ENCODE measurements at places on chromosomes 5 and 9. TPM values are rescaled to one million over a fixed set of nuclear protein-coding genes. Genes with fewer than 3 reads are reported as not detected.

PCDHGA1 gene
- 0.93 TPM for total RNA-seq

COL23A1 gene
- total RNA-seq, result 3.0 TPM

- no peak for DNase-seq
Observed at GRCh38 chr9:37987467-37987981, 81.5 kb downstream of the SHB start.

GRCh38 chr5:178320281-178320855 is 87.8 kb upstream of the PHYKPL start:
- DNase-seq, result peak; percentile 74

GRCh38 chr5:50853151-50853550 is 186.7 kb downstream of the PARP8 start:
- no peak for DNase-seq

FUBP3 gene
- total RNA-seq, result 35.9 TPM

FOXD4L4 gene
- total RNA-seq, result not detected

- DNase-seq, result no peak
Observed at GRCh38 chr9:101264727-101265126, 120.1 kb downstream of the BAAT start.

PAX5 gene
- 0.67 TPM for total RNA-seq

GRCh38 chr5:175857986-175858385 is 13.4 kb upstream of the CPLX2 start:
- DNase-seq, result no peak

ENC1 gene
- total RNA-seq, result 12.4 TPM

DNA sequence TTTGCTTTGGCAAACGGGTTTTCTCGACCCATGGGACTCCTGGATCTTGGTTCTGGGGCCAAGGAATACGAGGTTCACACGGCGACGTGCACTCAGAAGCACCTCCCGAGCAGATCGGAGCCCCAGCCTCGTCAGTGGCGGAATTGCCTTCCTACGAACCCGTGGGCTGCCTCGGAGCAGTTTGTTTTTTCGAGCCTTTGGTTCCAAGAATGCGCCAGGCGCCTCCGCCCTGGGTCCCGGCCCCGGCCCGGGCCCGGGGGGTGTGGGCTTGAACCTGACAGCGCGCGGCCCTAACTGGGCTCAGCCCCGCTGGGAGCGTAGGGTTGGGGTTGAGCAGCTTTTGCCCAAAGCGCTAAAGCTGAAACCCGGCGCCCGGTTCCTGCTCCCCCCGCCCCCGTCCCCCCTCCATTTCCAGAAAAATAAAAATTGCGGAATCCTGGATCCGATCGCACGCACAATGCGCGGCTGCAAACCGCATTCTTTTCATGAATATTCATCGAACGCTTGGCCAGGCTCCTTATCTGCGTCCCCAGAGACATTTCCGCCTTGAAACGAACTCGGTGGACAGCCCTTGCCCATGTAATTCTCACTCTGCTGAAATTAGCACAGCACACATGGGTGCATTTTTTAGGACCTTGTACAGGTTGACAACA is 1.0 kb downstream of the BASP1 start:
- peak; percentile 83 for DNase-seq

EIF4EBP3 gene
- total RNA-seq, result 11.0 TPM

STPG3 gene
- not detected for total RNA-seq

DNA sequence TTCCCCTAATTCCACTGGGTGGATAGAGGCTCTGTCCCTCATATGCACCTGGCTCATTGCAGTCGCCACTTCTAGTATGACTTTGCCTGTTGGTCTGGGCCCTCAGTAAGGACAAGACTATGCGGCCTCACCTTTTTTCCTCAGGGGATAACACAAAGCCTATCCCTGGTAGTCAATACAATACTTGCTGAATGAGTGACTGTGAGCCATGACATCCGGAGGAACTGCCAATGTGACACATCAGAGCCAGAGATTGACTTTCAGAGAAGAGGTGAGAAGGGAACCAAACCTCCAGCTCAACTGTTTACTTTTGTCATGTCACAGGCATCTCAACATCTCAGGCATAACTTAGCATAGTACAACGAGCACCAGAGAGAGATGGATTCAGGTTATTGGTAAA is 371.3 kb downstream of the DMRT2 start:
- DNase-seq, result no peak

ZNF879 gene
- total RNA-seq, result 3.2 TPM

ARL14EPL gene
- not detected for total RNA-seq

ARID3C gene
- not detected for total RNA-seq

- no peak for DNase-seq
Observed at GRCh38 chr9:125851979-125852378, 104.8 kb downstream of the PBX3 start.

STC2 gene
- 16.6 TPM for total RNA-seq

DNA sequence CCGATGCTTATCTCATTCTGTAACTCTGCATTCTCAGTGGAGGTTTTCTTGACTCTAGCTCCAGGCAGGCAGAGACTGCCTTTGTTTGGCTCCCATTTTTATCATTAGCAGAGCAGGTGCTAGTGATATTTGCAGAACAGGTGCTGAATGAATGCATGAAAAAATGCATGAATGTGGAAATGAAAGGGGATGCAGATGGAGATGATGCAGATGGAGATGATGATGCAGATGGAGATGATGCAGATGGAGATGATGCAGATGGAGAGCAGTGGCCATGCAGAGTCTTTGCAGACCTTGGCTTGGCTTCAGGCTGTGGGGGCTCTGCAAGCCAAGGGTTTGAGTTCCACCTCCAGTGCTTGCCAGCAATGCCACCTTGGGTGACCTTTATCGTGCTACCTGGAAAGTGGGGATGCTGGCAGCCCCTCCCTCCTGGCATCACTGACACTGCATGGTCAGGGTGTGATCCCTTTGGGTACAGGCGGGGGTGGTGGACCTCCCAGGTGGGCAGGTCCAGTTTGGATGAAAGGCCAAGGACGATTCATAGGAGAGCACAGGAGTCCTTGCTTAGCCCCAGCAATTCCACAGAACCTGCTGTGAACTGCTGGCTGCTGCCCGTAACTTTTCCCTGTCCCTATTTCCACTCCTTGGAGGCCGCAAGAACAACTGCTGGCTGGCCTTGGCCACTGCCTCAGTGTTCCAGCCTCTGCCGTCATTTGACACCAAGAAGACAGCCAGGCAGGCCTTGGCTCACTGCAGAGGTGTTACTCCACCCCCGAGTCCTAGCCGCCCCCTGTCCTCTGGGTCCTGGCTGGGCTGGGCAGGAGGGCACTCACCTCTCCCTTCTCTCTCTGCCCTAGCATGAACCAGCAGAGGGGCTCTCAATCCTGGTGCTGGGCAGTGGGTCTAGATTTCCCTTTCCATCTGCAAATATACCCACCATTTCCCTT is 33.0 kb downstream of the ERGIC1 start:
- DNase-seq, result peak; percentile 93

GRCh38 chr5:55773057-55773456 is 35.2 kb downstream of the DDX4 start:
- DNase-seq, result no peak

DNA sequence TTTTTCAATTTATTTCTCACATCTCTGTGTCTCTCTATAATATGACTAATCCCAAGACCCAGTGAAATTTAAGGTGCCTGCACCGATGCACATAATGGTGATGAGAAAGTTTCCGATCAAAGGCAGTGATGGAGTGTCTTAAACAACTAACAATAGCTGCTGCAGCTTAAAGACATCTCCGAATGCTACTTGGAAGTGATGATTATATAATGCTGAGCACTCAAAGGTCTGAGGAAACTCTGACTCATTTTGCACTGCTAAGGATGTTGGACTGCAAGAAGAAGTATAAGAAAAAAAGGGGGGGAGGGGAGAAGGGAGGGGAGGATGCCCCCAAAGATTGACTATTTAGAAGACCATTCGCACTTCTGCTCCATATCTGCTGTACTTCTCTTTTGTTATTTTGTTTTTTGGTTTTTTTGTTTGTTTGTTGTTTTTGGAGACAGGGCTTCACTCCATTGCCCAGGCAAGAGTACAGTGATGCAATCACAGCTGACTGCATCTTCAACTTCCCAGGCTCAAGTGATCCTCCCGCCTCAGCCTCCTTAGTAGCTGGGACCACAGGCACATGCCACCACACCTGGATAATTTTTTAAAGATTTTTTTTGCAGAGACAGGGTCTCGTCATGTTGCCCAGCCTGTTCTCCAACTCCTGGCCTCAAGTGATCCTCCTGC is 192.2 kb downstream of the HSD17B3 start:
- DNase-seq, result no peak

- DNase-seq, result no peak
Observed at GRCh38 chr5:76733049-76733417, 17.1 kb downstream of the F2R start.

GRCh38 chr5:132474881-132475496 is 15.6 kb downstream of the IRF1 start:
- DNase-seq, result no peak

AK8 gene
- total RNA-seq, result 1.3 TPM

DNA sequence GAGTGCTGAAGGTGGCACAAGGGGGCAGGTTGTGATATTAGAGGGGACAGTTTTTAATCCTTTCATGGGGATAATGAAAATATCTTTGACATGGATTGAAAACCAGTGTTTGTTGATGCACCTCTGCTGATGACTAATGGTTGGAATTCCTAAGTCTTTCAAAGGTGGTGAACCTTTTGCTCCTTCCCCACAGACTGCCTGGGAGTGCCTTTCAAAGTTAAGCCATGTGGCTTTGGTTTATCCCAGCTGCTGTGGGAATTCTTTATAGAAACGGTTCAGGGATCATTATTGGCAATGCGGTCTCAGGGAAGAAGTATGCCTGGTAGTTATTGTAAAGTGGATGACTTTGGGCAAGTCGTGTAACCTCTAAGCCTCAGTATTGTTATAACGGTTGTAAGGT is 45.7 kb downstream of the PIP5K1B start:
- no peak for DNase-seq

DNA sequence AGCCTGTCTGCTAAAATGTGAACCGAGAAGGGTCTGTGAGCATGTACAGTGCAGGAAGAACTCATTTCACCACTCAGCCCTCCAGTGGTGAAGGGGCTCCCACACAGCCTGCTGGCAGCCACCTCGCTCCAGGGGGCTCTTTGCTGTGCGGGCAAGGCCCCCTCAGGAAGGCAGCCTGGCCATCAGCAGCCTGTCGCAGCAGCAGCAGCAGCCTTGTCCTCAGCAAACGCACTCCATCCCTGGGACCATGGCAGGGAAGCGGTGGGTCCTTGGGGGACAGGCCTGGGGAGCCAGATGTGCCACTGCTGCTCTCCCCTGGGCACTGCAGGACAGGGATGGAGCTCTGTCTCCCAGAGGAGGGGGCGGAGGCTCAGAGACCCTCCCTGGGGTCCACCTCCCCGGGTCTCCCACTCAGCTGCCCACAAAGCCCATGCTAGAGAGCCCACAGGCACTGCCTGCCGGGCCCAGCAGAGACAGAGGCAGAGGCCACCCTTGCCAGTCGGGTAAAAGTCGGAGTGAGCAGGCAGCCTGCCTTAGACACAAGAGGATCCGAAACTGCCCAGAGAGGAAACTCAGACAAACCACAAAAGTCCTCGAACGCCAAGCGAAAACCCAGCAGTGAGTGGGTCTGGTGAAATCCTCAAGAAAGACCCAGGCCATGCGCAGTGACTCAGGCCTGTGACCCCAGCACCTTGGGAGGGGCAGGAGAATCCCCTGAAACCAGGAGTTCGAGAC is 8.0 kb downstream of the BRD3 start:
- DNase-seq, result peak; percentile 78

- no peak for DNase-seq
Observed at GRCh38 chr5:137572042-137572695, 73.0 kb upstream of the SPOCK1 start.

DNA sequence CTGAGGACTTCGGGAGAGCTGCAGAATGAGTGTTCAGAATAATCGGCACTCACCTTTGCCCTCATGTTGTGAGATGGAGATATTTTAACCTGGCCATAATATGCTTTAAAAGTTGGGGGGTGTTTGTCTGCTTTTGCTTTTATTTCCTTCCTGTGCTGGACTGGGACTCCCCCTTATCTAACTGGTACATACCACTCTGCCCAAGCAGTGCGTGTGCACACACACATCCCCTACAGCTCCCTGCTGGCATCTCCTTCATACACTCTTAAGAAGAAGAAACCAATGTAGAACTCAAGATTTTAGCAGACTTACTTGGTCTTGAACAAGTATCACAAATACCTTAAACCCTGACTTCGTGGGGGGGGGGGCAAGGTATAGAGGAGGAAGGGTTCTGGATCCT is 146.2 kb upstream of the DMRT1 start:
- DNase-seq, result no peak

- DNase-seq, result no peak
Observed at GRCh38 chr5:11012295-11012694, 251.3 kb upstream of the DAP start.

GRCh38 chr9:76116913-76117312 is 226.4 kb downstream of the PCSK5 start:
- DNase-seq, result no peak

TMC1 gene
- 0.69 TPM for total RNA-seq

GRCh38 chr5:95317687-95318086 is 32.8 kb upstream of the MCTP1 start:
- no peak for DNase-seq

- DNase-seq, result no peak
Observed at GRCh38 chr5:149801307-149801990, 71.3 kb downstream of the PPARGC1B start.

GRCh38 chr9:72935595-72935994 is 17.3 kb downstream of the ALDH1A1 start:
- no peak for DNase-seq

- DNase-seq, result no peak
Observed at GRCh38 chr5:95761771-95762651, 30.9 kb downstream of the RHOBTB3 start.

DNA sequence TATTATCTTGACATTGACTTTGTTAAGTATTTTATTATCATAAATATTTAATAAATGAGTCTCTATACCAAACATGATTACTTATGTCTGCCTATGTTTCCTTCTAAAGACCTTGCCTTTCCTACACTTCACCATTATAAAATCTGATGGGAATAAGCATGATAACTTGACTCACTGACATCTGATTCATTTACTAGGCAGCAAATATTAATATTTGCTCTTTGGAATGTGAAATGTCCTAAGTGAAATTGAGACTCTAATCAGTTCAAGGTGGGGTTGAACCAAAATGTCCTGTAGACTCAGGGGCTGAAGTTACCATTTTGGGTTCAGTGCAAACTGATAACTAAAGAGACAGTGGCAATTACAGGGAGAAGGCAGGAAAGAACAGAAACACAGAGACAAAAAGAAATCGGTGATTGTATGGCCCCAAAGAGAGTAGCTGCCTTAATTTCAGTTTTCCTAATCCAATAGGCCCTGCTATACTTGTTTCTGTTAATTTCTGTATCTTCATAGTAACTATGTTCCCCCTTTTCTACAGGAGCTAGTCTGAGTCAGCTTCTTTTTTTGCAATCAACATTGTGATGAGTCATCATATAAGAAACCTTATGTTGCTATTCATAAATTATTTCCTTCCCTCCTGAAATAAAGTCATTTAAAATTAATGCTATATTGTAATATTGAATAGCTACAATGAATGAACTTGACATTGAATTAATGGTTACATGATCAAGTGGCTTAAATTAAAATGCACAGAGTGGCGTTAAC is 296.8 kb downstream of the PDE4D start:
- DNase-seq, result no peak

TYRP1 gene
- 0.28 TPM for total RNA-seq

- DNase-seq, result no peak
Observed at GRCh38 chr9:117411547-117411946, 3.3 kb downstream of the ASTN2 start.

KCNV2 gene
- not detected for total RNA-seq

- no peak for DNase-seq
Observed at GRCh38 chr5:74540622-74541021, 99.9 kb downstream of the ENC1 start.
